ENCODE measurements at places on chromosomes 11 and 22. TPM values are rescaled to one million over a fixed set of nuclear protein-coding genes. Genes with fewer than 3 reads are reported as not detected.

GRCh38 chr22:46848197-46848596 lies 85.7 kb downstream of the TBC1D22A start:
- no peaks in the 10 kb centered on the region for H3K36me3 ChIP-seq
- no peaks in the 10 kb centered on the region for H3K4me1 ChIP-seq
- peak; percentile 66 for DNase-seq
- H3K27ac ChIP-seq = no peak overlapping the region
- no peaks in the 10 kb centered on the region for H3K27me3 ChIP-seq
- no peak overlapping the region for H3K4me3 ChIP-seq

GRCh38 chr11:58900479-58901420 lies 38.5 kb upstream of the GLYATL1 start:
- no peak overlapping the region for H3K27ac ChIP-seq
- DNase-seq = peak; percentile 40
- no peaks in the 10 kb centered on the region for H3K4me1 ChIP-seq
- H3K36me3 ChIP-seq = no peaks in the 10 kb centered on the region

GRCh38 chr11:86938900-86939880 lies 16.0 kb downstream of the FZD4 start:
- H3K27ac ChIP-seq = no peak overlapping the region
- no peaks in the 10 kb centered on the region for H3K27me3 ChIP-seq
- no peak overlapping the region for H3K4me3 ChIP-seq
- H3K4me1 ChIP-seq = peaks cover 26% of the 10 kb centered on the region

GRCh38 chr11:9754010-9754471 lies 90.2 kb downstream of the SWAP70 start:
- no peak overlapping the region for H3K4me3 ChIP-seq
- H3K27ac ChIP-seq = peak overlapping the region; percentile 23
- H3K27me3 ChIP-seq = no peaks in the 10 kb centered on the region
- no peaks in the 10 kb centered on the region for H3K36me3 ChIP-seq

GRCh38 chr11:102957953-102958352 lies 2.4 kb upstream of the MMP13 start:
- no peak for DNase-seq
- no peak overlapping the region for H3K27ac ChIP-seq
- no peaks in the 10 kb centered on the region for H3K27me3 ChIP-seq

- H3K27me3 ChIP-seq = no peaks in the 10 kb centered on the region
- H3K36me3 ChIP-seq = no peaks in the 10 kb centered on the region
- peak overlapping the region; percentile 58 for H3K4me3 ChIP-seq
- DNase-seq = peak; percentile 97
- peak overlapping the region; percentile 88 for H3K27ac ChIP-seq
Observed at GRCh38 chr11:69444381-69445130, 36.9 kb upstream of the LINC01488 start.

GRCh38 chr11:108906826-108907225 lies 242.0 kb downstream of the DDX10 start:
- no peaks in the 10 kb centered on the region for H3K36me3 ChIP-seq
- H3K4me3 ChIP-seq = peak overlapping the region; percentile 25
- peaks cover 43% of the 10 kb centered on the region for H3K4me1 ChIP-seq
- no peaks in the 10 kb centered on the region for H3K27me3 ChIP-seq
- peak overlapping the region; percentile 83 for H3K27ac ChIP-seq
- peak; percentile 51 for DNase-seq

The MAPK8IP2 gene
- 0.88 TPM for total RNA-seq

The TSSK2 gene
- not detected for total RNA-seq

DNA sequence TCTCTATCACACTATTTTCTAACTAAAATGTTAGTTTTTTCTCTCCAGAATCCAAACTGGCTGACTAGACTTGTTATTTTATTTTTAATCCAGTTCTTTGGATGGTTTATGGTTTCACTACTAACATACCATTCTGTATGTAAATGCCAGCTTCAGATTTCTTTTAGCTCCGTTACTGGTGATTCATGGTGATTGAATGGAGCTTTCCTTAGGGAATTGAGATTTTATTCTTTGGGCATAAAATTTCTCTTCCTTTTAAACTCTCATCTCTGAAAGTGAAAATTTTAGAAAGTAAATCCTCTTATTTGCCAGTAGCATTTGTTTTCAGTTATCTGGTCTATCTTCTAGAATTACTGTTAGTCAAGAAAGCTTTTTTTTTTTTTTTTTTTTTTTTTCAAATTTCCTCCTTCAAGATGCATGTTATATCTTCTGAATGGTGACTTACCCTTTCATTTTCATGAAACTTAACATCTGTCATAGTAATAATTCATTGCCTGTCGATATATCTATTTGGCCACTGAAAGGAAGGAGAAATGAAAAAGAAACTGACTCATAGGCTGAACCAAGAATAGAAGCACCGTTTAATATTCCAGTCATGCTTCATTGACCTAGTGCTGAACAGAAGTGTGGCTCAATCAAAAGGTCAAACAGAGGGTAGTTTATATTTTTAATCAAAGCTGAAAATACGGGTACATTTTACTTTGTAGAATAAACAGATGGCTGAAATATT lies 6.4 kb downstream of the ENDOD1 start:
- no peak for DNase-seq
- no peaks in the 10 kb centered on the region for H3K36me3 ChIP-seq
- no peak overlapping the region for H3K4me3 ChIP-seq
- H3K27me3 ChIP-seq = no peaks in the 10 kb centered on the region
- no peak overlapping the region for H3K27ac ChIP-seq

DNA sequence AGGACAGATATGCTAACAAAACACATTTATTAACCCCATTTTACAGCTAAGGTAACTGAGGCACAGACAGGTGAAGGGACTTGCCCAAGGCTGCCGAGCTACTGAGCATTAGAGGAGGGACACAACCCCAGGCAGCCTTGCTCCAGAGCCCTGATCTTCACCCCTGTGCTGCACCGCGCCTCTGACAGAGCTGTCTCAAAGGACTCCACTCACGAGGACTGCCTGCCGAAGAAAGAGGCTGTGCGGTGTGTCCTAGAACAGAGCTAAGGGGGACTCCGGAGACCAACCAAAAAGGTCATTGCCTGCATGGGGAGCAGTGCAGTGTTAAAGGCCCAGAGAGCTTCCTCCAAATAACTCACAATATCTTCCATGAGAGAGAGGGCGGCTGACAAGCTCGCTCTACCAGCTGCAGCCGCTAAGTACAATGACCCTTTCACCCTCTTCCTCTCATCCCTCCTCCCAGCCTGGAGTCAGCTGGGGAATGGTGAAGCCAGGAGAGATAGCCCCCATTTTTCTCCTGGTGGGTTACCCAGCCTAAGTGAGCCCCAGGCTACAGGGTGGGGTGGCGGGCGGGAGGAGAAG lies 119.2 kb downstream of the DSCAML1 start:
- H3K4me3 ChIP-seq = no peak overlapping the region
- DNase-seq = no peak
- no peak overlapping the region for H3K27ac ChIP-seq
- no peaks in the 10 kb centered on the region for H3K4me1 ChIP-seq

DNA sequence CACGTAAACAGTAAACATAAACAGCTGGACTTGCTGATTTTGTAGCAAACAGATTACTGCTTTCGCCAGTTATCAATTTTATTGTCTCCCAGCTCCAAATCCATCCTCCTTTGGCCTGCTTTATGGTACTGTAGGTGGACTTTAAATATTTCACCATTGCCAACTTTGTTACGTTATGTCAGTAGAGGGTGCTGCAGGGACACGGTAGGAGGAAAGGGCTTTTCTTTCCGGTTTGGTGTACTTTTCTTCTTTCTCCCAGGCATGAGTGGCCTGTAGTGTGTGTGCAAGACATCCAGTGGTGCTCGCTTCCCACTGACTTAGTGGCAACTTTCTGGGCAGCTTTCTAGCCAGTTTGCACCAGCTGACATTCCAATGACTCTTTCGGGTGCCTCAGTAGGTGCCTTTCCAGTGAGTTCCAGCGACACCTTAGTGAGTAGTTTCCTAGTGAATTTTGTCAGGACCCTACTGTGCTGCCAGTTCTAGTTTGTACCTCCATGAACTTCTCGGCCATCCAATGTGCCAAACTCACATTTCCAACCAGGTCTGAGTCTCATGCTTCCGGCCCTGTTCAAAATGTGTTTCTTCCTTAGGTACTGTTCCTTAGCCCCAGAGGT lies 267.6 kb upstream of the TENM4 start:
- DNase-seq = peak; percentile 37
- no peak overlapping the region for H3K4me3 ChIP-seq
- H3K36me3 ChIP-seq = no peaks in the 10 kb centered on the region
- H3K27ac ChIP-seq = no peak overlapping the region
- H3K4me1 ChIP-seq = no peaks in the 10 kb centered on the region

DNA sequence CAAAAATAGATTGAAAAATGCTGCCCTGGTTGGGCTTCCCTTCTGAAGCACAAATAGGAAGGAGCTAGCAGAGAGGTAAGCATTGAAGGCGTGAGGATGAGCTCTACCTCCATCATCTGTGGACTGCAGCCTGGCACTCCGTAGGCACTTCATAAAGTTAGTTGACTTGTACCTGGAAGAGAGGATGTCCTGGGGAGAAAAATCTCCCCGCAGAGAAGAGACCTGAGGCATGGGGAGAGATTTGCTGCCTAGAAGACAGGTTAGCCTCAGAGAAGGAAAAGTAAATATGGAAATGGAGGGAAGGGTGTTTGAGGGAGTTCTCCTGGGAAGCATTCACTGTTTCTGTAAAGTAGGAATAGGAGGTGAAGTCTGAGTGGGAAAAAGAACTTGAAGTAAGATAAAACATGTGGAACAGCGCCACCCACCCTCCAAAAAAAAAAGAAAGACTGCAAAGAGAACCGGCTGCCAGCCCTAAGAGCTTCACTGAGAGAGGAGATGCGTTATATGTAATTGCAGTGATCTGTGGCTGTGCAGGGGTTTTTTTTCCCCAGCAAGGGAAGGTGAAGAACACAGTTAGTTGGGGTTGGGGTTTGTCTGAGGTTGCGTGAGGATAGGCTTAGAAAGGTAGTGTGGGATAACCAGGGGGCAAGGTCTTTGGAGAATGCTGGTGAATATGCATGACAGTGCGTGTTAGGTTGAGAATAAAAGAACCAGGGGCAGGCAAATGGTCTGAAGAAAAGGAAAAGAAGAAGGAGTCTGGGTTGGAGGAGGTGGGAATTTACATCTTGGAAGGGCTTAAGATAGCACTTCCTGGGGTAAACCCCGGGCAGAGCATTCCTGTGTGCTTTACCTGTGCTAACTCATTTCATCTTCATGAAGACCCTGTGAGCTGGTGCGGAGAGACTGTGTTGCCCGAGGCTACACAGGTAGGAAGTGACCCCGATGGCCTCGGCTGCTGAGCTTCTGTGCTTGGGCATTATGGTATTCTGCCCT lies 16.0 kb downstream of the TNRC6B start:
- peaks cover 7% of the 10 kb centered on the region for H3K36me3 ChIP-seq
- no peak overlapping the region for H3K27ac ChIP-seq
- H3K27me3 ChIP-seq = no peaks in the 10 kb centered on the region
- H3K4me1 ChIP-seq = peaks cover 17% of the 10 kb centered on the region
- no peak for DNase-seq

The PIWIL4 gene
- 0.26 TPM for total RNA-seq

The ARHGAP20 gene
- not detected for total RNA-seq

GRCh38 chr11:44577231-44577830 lies 11.9 kb downstream of the CD82 start:
- no peak overlapping the region for H3K4me3 ChIP-seq
- peak; percentile 93 for DNase-seq
- peak overlapping the region; percentile 89 for H3K27ac ChIP-seq

GRCh38 chr11:112785149-112785548 lies 176.1 kb upstream of the NCAM1 start:
- no peaks in the 10 kb centered on the region for H3K36me3 ChIP-seq
- 0 out of 2 replicates have a peak, but pooled peaks cover 4% of the 10 kb centered on the region for H3K4me1 ChIP-seq
- H3K4me3 ChIP-seq = peak overlapping the region; percentile 1
- H3K27ac ChIP-seq = no peak overlapping the region
- no peak for DNase-seq

The LINC01488 gene
- total RNA-seq = not detected

- no peak overlapping the region for H3K27ac ChIP-seq
- no peaks in the 10 kb centered on the region for H3K27me3 ChIP-seq
- DNase-seq = no peak
Observed at GRCh38 chr11:108787105-108787504, 122.2 kb downstream of the DDX10 start.

DNA sequence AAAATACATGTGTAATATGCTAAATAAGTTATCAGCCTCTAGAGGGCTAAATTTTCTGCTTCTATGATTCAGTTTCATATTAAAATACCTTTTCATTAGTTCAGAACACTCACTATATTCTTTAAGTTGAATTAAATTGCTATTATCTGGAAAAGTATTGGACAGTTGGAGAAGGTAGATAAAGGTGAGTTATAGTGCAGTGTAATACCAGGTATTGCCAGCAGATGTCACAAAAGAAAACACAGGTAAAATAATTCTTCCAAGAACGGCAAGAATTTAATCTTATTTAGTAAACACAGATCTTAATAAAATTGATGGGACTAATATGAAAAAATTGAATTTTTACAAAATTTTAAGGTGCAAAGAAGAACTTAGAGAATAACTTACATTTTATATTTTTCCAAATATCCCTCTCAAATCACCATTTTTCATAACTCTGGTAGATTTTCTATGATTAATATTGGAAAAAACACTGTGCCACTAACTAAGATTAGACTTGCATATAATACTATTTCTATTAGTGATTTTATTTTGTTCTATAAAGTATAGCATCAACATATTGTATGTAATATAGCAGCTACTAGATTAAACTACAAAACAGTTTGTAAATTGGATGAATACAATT lies 1.7 kb upstream of the LRRC4C start:
- H3K4me3 ChIP-seq = no peak overlapping the region
- peaks cover 11% of the 10 kb centered on the region for H3K27me3 ChIP-seq
- no peaks in the 10 kb centered on the region for H3K4me1 ChIP-seq
- H3K36me3 ChIP-seq = no peaks in the 10 kb centered on the region
- no peak overlapping the region for H3K27ac ChIP-seq
- DNase-seq = no peak

- H3K4me3 ChIP-seq = no peak overlapping the region
- no peaks in the 10 kb centered on the region for H3K27me3 ChIP-seq
- H3K4me1 ChIP-seq = peaks cover 47% of the 10 kb centered on the region
- H3K27ac ChIP-seq = no peak overlapping the region
- no peaks in the 10 kb centered on the region for H3K36me3 ChIP-seq
Observed at GRCh38 chr11:14418801-14419417, 59.9 kb upstream of the RRAS2 start.

The ARHGAP42 gene
- 16.1 TPM for total RNA-seq

DNA sequence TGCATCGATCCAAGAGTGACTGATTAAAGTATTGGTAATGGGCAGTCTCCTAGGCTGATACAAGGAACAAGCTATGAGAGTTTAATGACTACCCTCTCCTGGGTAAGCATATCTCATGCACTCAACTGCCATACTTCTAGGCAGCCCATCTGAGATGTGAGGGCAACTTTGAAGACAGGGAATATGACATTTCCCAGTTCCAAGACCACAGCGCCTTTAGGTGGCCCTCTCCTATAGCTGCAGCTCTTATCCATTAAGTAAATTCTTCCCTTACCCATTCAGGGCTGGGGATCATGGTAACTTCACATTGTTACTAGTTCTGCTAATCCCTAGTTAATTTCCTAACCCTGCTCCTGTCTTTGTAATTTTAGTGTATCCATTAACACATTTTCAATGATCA lies 157.3 kb upstream of the CTSC start:
- no peaks in the 10 kb centered on the region for H3K27me3 ChIP-seq
- no peak for DNase-seq
- no peak overlapping the region for H3K27ac ChIP-seq
- no peak overlapping the region for H3K4me3 ChIP-seq
